ENCODE measurements at places on chromosomes 11 and 22.

- no peak for DNase-seq
Measured at GRCh38 chr11:7585816-7586215, 72.0 kb downstream of the PPFIBP2 start.

- DNase-seq, result no peak
Measured at GRCh38 chr11:126545057-126545555, 189.6 kb downstream of the ST3GAL4 start.

GRCh38 chr11:20110908-20111669 lies 49.2 kb downstream of the DBX1 start:
- peak; percentile 23 for DNase-seq

GRCh38 chr11:35717043-35717442 lies 54.5 kb downstream of the TRIM44 start:
- DNase-seq, result no peak

- no peak for DNase-seq
Measured at GRCh38 chr11:117923773-117924172, 5.4 kb downstream of the TMPRSS13 start.

DNA sequence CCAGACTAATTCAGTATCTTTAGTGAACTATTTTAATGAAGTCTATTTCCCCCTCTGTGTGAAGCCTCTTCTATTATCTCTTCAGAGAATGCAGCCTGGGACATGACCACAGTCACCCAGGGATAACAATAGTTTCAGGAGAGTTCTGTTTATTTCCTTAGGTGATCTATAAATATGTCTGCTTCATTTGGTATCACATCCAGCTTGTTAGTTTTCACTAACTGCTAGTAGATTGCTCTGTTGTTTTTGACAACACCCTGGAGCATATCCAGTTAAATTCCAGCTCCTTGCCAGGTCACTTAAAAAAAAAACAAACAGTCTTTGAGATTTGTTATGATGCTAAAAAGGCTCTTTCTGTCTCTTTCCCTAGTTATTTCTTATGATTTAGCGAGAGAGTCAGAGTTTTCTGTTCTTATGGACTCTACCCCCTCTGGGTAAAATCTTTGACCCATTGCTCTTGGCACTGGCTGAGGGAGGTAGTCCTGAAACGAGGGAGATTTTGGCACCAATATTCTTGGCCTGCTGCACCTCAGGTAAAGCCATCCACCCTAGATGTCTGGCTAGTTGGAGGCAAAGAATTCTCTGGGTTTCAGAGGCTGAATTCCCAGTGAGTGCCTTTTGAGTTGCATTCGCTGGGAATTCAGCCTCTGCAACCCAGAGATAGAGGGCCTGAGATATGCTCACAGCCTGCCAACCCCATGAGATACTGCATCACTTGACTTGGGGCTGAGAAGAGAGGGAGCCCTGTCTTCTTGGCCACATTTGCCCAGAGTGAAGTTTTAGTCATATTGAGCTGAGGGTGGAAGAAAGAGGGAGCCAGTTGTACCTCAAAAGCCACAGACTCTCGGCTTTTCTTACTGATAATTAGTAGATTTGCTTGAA lies 159.1 kb downstream of the PGR start:
- no peak for DNase-seq

- DNase-seq, result no peak
Measured at GRCh38 chr22:28799606-28800307, 612 bp downstream of the XBP1 start.

DNA sequence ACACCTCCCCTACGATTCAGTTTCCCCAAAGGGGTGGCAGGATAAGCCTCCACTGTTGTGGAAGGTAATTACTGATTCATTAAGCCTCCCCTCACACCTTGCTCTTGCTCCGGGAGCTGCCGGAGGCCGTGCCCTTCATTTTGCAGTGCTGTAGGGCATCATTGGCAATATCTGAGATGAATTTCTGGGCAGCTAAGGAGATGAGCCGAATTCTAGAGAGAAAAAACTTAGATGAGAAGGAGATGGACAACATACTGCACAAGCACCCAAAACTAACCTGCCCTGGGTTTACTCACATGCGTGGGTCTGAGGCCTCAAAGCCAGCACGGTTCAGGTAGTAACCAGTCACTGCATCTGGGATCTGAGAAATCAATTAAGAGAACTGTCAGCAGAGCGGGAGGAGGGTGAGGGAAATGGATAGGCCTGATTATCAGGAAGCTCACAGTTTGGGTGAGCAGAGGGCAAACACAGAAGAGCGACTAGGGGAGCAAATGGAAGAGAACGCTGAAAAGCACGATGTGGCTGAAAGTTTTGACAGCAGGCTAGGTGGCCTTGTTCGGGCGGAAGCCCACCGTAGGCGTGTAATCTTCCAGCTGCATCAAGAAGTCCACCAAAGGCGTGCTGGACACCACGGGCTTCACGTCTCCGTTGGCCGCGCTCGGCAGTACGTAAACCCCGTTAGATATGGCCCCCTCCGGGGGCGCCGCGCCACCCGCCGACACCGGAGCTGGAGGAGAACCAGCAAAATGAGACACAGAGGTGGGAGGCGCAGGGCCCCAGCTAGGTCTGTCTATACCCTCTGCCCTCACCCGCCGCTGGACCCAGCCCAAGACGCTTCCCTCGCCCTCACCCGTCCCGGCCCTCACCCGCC lies 689 bp downstream of the TAF10 start:
- DNase-seq, result no peak

- DNase-seq, result no peak
Measured at GRCh38 chr11:64620381-64620971, 29.5 kb downstream of the SLC22A12 start.

- DNase-seq, result no peak
Measured at GRCh38 chr11:114192841-114193389, 103.3 kb upstream of the NNMT start.

DNA sequence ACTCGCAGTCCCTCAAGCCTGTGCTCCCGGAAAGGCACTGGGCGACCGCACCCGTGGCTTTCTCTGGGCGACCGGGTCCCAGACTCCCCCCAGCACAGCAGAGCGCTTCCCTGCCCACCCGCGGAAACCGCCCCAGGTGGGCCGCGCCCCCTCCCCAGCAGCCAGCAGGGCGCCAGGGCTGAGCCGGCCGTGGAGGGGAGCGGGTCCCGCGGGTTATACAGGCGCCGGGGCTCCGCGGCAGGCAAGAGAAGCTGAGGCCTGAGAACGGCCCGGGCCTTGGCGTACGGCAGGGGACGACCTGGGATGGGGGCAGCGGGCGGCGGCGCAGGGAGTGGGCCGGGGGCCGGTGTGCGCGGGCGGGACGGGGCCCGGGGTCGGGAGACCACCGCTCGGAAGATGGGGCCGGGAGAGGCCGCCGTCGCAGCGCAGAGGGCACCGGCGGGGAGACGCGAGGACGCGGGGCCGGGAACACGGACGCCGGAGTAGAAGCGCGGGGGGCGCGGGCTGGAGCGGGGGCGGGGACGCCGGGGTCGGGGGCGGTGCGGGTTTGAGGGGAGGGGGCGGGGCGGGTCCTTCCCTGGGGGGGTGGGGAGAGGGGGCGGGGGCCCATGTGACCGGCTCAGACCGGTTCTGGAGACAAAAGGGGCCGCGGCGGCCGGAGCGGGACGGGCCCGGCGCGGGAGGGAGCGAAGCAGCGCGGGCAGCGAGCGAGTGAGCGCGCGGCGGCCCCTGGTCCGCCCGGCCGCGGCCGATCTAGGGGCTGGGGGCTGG lies at the start of gene MDK:
TSS of gene MDK (plus strand) at position 622 of the 771 bp plus-strand sequence. CDS start 389 bp downstream, outside the sequence.
- no peak for DNase-seq

- DNase-seq, result no peak
Measured at GRCh38 chr11:85776951-85777602, 33.9 kb downstream of the SYTL2 start.

DNA sequence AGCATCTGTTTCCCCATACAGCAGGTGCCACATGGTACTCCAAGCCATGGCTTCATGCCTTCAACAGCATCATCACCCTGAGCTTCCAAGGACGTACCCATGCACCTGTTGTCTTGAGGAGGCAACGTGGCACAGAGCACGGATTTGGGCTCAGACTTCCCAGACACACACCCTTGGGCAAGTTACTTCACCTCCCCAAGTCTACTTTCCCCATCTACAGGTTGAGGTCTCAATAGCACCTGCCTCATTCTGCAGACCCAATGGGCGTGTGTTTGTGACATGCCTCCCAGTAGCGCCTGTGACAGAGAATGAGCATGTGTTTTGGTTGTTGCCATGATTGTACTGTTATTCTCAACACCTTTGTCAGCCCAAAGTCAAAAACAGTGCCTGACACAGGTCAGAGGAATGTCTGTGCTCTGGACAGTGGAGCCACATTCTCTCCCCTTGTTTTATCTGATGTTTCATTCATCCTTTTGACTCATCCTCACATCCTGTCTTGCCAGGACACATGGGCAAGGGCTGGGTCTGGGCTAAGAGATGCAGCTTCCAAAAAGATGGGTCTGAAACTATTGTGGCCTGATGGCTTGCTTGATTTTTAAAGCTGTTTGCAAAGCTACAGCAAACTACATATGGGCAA lies 53.4 kb upstream of the CCND1 start:
- DNase-seq, result no peak

GRCh38 chr11:115078461-115079438 lies 400.4 kb downstream of the NXPE2 start:
- DNase-seq, result no peak

DNA sequence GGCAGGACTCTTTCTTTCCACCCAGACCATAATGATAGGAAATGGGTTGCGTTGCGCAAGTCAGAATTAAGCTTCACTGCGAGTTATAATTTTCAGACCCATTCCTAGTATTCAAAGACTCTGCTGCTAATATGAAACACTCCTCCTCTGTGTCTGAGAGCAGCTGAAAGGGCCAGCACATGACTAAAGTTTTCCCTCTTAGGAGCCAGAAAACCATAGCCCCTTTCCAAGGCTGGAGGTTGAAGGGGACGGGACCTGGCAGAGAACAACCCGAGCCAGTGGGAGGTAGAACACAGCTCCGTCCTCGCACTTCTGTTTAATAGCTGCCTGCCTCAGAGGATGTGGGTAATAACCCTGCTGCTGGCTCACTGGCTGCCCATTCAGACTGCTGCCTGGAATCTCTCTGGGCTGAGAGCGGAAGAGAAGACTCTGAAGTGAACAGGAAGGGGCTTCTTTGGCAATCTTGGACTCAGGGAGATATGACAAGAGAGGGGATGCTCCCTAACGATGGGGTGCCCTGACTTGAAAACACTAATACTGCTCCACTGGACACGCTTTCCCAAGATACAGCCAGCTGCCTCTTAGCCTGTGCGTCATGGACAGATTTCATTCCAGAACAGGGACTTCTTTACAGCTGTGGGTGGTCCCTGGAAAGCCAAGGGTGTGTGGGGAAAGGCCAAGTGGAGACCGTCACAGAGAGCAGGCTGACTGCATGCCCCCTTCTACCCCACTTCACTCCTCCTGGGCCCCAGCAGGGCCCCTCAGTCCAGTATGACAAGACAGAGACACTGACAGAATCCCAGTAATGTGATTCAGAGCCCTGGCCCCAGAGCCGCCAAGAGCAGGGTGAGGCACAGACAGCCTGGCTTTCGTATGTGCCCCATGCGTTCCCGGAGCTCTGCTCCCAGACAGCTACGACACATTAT lies 156.9 kb downstream of the FEZ1 start:
- no peak for DNase-seq

DNA sequence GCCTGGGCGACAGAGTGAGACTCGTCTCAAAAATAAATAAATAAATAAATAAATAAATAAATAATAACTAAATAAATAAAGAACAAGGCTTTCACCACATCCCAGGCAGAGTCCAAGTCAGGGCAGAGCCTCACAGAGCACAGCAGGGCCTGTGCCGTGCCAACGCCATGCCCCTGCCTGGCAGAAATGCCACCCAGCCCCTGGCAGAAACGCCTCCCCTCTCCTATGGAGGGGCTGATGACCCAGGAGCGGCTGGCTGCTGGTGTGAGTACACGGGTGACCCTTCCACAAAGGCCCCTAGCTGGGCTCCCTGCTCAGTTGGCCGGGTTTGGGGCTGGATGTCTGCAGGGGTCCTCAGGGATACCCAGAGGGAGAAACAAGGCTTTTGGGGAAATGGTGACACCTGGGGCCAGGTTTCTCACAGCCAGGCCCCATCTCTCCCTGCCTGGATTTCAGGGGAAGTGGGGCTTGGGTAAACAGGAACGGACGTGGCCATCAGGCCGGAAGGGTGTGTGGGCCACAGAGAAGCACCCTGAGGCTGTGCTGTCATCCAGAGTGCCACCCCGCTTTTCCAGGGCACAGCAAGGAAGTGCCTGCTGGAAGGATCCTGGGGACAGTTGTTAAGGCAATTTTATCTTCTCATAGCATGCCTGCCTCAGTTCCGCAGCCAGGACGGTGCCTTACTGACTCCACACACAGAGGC lies 5.1 kb downstream of the BID start:
- no peak for DNase-seq

- DNase-seq, result no peak
Measured at GRCh38 chr11:87423161-87423560, 385.4 kb downstream of the TMEM135 start.

- DNase-seq, result no peak
Measured at GRCh38 chr11:124113890-124114289, 1.4 kb upstream of the VWA5A start.

GRCh38 chr22:32531228-32531627 lies 56.6 kb downstream of the FBXO7 start:
- DNase-seq, result no peak

DNA sequence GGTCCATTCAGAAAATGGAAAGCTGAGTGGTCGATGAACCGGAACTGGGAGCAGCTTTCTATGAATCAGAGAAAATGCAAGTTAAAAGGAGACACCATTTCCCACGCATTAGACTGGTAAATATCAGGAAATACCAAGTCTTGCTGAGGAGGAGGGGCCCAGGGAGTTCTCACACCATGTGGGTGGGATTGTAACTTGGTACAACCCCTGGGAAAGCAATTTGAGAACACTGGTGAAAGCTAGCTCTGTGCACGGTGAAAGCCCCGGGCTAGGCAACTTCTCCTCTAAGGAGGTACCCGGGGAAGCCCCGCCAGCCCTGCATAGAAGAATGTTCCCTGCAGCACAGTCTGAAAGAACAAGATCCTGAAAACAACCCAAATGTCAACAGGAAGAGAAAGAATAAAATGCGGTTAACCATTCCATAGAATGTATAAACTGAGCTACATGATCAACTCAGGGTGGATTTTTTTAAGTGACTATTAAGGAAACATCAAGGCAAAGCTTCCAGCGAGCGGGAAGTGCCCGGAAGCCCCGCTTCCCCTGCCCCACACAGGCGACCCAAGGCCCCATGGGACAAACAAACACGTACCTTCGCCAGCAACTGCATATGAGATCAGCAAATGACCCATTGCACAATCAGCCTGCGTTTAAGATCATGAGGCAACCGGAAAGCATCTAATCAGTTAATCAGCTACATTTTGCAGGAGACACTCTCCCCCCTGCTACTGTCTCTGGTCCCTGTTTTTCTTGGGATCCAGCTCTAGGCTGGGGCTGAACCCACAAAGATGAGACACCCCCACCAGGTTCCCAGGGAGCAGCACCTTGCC lies 11.3 kb downstream of the SHANK2 start:
- DNase-seq, result no peak

DNA sequence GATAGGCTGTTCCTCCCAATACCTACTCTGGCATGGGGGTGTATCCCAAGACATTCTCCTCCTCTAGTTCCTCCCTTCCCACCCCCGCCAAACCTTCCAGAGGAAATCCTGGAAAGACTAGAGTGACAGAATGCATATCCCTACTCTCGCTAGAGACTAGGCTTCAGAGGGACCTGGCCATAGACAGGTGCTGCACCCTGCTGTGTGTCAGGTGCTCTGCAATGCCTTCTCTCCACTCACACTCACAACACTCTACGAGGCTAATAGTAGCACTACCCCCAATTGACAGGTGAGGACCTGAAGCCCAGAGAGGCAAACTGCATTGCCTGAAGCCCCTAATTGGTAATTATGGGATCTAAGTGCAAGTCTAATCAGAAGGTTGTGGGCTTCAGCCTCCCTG lies 46.2 kb upstream of the LMO1 start:
- DNase-seq, result no peak
